ENCODE measurements at places on chromosomes 3 and 15.

DNA sequence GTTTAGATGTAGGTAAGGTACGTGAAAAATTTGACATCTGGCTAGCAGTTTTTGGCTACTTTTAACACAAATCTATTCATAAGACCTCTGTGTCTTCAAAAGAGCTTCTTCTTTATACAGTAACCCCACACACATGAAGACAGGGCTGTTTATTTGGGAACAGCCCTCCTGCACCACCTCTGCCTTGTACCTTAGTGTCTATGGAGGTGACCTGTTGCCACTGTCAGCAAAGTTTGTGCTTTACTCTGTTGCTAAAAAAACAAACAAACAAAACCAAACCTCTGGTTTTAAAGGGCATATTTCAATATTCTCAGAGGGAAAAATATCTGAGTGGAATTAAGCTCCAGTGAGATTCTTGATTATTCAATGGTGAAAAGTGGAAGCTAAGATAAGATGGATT is 122.0 kb downstream of the ARPP21 start:
- H3K27me3 ChIP-seq, result no peaks in the 10 kb centered on the region
- no peak overlapping the region for H3K4me3 ChIP-seq
- H3K36me3 ChIP-seq, result no peaks in the 10 kb centered on the region
- no peak for DNase-seq
- H3K27ac ChIP-seq, result no peak overlapping the region

- H3K4me3 ChIP-seq, result peak overlapping the region; percentile 48
- peak; percentile 94 for DNase-seq
- H3K4me1 ChIP-seq, result peaks cover 2% of the 10 kb centered on the region
- peak overlapping the region; percentile 63 for H3K27ac ChIP-seq
- no peaks in the 10 kb centered on the region for H3K36me3 ChIP-seq
- peaks cover 8% of the 10 kb centered on the region for H3K27me3 ChIP-seq
Observed at GRCh38 chr15:24772686-24773373, 97.3 kb downstream of the NPAP1 start.

- H3K4me3 ChIP-seq, result no peak overlapping the region
- no peak for DNase-seq
- no peaks in the 10 kb centered on the region for H3K27me3 ChIP-seq
- H3K36me3 ChIP-seq, result peaks cover 23% of the 10 kb centered on the region
Observed at GRCh38 chr3:45940781-45941365, 2.4 kb upstream of the CXCR6 start.

GRCh38 chr15:60372756-60373155 is 25.0 kb downstream of the ANXA2 start:
- H3K4me1 ChIP-seq, result peaks cover 45% of the 10 kb centered on the region
- no peak overlapping the region for H3K4me3 ChIP-seq
- DNase-seq, result no peak
- H3K36me3 ChIP-seq, result peaks cover 57% of the 10 kb centered on the region

DNA sequence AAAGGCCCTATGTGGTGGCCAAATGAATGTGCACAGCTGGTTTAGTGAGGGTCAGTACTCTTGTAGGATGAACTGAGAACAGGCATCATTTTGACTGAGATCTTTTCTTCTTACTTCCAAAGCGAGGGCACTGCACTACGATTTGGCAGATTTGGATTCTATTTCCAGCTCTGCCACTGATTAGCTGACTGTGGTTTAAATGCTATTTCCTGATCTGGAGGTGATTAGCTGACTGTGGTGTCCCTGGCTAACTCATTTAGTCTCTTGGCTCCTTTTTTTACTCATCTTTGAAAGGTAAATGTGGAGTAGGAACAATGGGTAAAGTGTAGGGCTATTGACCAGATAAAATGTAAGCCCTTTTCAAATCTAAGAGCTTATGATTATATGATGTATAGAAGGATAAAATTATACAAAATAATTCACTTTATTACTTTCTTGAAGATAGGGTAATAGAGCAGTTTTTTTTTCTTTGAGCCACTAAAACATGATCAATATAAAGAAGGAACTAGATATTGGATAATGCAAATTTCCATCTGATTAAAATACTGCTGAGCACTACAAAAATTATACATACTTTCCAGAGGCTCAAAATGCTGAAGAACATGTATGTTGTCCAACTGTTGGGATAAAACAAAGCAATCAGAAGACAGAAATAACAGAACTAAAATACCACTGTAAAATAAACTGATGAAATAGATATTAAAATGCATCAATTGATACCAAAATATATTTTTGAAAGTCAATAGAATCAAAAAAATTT is 39.7 kb upstream of the PLOD2 start:
- DNase-seq, result no peak
- H3K27me3 ChIP-seq, result no peaks in the 10 kb centered on the region
- no peaks in the 10 kb centered on the region for H3K36me3 ChIP-seq
- H3K4me1 ChIP-seq, result no peaks in the 10 kb centered on the region
- H3K4me3 ChIP-seq, result no peak overlapping the region

- H3K27ac ChIP-seq, result no peak overlapping the region
- H3K27me3 ChIP-seq, result no peaks in the 10 kb centered on the region
- DNase-seq, result no peak
- H3K4me1 ChIP-seq, result peaks cover 29% of the 10 kb centered on the region
- H3K4me3 ChIP-seq, result no peak overlapping the region
Observed at GRCh38 chr3:8524656-8525399, 23.2 kb downstream of the LMCD1 start.

- peaks cover 11% of the 10 kb centered on the region for H3K4me1 ChIP-seq
- DNase-seq, result peak; percentile 27
- peak overlapping the region; percentile 100 for H3K27ac ChIP-seq
- peak overlapping the region; percentile 99 for H3K4me3 ChIP-seq
Observed at GRCh38 chr3:120743556-120744195, 1.1 kb downstream of the GTF2E1 start.

DNA sequence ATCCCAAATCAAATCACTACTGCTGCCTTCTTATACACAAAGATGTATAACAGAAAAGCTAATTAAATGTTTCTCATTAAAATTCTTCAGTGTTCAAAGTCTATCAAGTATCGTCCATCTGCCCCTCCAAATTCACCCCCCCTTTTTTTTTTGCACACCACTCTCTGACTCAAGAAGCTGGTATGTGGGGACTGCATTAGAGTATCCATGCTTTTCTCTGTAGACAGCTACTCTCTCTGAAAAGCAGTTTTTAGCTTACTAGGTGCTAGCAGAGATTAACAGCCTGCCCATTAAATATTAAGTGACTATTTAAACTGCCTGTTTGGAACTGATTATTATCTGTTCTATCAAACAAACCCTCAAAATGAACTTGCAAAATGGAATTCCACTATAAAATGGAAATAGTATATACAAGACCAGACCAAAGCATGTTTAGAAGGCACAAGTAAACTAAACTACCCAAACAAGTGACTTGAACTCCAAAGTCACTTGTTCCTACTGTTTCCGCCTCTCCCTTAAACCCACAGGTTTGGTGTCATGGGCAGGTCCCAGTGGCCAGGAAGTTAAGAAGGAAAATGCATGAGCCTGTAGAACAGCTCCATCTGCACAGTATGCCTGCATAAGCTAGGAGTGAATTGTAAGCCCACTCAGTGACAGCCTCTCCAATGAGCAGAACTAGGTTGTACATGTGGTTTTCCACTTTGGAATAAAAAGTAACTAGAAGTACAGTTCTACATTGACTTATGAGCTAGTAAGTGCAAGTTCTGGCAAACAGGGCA is 32.5 kb downstream of the GBE1 start:
- DNase-seq, result no peak
- H3K4me1 ChIP-seq, result no peaks in the 10 kb centered on the region
- no peaks in the 10 kb centered on the region for H3K36me3 ChIP-seq
- H3K27ac ChIP-seq, result no peak overlapping the region
- H3K27me3 ChIP-seq, result no peaks in the 10 kb centered on the region

DNA sequence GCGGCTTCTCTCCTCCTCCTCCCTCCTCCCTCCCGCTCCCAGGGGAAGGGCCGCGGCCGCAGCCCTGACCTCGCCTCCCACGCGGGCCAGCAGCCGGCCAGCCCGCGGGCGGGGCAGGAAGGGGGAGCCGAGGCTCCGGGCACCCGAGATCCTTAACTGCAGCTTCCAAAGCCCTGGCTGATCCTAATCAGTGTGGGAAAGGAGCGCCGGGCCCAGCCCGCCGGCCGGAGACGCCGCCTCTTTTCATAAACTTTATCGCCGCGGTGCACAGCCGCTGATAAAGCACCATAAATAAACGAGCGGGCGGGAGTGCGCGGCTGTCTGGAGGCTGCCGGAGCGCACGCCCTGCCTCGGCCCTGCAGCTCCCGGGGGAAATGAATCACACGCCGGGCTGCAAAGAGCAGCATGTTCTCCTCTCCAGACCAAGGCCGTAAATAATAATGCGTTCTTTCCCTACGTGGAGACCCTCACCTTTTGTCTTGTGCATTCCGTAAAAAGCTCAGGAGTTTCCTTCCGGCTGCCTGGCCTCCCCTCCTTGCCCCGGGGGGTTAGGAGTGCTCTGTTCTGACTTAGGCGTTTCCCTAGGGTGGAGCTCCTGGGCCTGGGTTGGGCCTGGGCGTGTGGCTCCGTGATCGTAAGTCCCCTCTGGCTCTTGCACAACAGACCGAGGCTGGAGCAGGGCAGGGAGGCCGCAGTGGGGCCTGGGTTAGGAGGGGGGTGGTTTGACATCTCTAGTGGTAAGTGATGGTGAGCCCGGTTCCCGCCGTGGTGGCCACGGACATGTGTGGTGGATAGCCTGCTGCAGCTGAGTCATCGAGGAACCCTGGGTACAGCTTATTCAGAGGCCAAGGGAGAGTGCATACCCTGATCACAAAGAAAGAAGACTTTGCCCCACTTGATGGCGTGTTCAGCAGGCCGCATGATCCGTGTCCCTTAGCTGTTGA is 132.6 kb upstream of the HES1 start:
- peak overlapping the region; percentile 39 for H3K4me3 ChIP-seq
- peak; percentile 91 for DNase-seq
- peaks cover 30% of the 10 kb centered on the region for H3K27me3 ChIP-seq
- no peaks in the 10 kb centered on the region for H3K36me3 ChIP-seq
- H3K27ac ChIP-seq, result peak overlapping the region; percentile 65
- H3K4me1 ChIP-seq, result peaks cover 31% of the 10 kb centered on the region

DNA sequence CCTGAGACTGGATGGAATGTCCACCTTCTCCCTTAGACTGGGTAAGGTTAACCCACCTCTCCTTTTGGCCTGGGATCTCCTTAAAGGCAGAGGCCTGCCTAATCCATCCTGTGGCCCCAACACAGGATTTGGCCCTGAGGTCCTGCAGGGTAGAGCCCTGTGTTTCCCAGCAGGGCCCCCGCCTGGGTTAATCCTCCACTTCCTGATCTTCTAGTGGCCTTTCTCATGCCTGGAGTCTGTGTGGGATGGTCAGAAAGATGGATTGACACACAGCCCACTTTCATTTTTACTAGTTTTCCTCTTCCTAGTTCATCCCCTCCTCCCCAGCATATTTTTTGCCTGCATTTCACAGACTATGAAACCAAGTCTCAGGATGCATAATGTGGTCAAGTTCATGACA is 48.9 kb upstream of the SLC6A6 start:
- DNase-seq, result no peak
- peaks cover 44% of the 10 kb centered on the region for H3K27me3 ChIP-seq
- H3K4me1 ChIP-seq, result peaks cover under 1% of the 10 kb centered on the region
- H3K27ac ChIP-seq, result no peak overlapping the region

- DNase-seq, result peak; percentile 57
- peak overlapping the region; percentile 74 for H3K4me3 ChIP-seq
- H3K36me3 ChIP-seq, result no peaks in the 10 kb centered on the region
- peaks cover 12% of the 10 kb centered on the region for H3K4me1 ChIP-seq
Observed at GRCh38 chr3:191330530-191331048, 263 bp upstream of the UTS2B start.

DNA sequence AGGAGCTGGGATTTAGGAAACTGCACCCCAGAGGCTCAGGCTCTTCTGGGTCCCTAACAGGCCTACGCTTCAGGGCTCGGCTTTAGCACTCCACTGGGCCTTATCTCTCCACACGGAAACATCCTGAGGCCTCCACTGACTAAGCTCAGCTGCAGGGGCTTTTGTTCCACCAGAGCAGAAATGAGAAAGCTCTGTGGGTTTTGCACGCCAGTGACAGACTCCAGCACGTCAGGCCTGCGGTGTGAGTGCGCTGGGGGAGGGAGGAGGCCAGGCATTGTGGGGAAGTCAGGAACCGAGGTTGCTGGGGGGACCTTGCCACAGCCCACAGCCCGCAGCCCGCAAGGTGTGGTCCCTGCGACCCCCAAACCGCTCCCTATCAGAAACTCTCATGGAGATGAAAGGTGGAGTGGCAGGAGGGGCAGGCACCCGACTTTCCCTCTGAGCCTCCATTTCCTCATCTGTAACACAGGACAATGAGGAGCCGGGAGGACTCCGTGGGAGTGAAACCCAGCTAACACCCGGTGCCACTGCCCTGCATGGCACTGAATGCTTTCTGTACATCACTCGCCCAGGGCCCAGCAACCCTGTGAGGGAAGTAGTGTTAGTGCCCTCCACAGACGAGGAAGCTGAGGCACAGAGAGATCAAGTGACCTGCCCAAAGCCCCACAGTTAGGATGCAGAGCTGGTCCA is 106.5 kb downstream of the TPRA1 start:
- DNase-seq, result no peak
- peaks cover 4% of the 10 kb centered on the region for H3K4me1 ChIP-seq
- no peak overlapping the region for H3K4me3 ChIP-seq
- H3K27ac ChIP-seq, result no peak overlapping the region

- DNase-seq, result no peak
- H3K4me1 ChIP-seq, result peaks cover 22% of the 10 kb centered on the region
- no peak overlapping the region for H3K4me3 ChIP-seq
- H3K36me3 ChIP-seq, result no peaks in the 10 kb centered on the region
Observed at GRCh38 chr3:197006860-197007259, 22.8 kb downstream of the MELTF start.

GRCh38 chr3:129632556-129632955 is 26.1 kb upstream of the PLXND1 start:
- no peak overlapping the region for H3K27ac ChIP-seq
- no peak for DNase-seq
- no peak overlapping the region for H3K4me3 ChIP-seq

GRCh38 chr15:44659056-44659455 is 4.4 kb downstream of the SPG11 start:
- H3K27me3 ChIP-seq, result no peaks in the 10 kb centered on the region
- peaks cover 13% of the 10 kb centered on the region for H3K4me1 ChIP-seq
- no peak overlapping the region for H3K4me3 ChIP-seq
- DNase-seq, result no peak
- H3K27ac ChIP-seq, result no peak overlapping the region

GRCh38 chr15:43463507-43463906 is 29.4 kb downstream of the TP53BP1 start:
- H3K36me3 ChIP-seq, result peaks cover 34% of the 10 kb centered on the region
- H3K4me3 ChIP-seq, result no peak overlapping the region
- no peaks in the 10 kb centered on the region for H3K27me3 ChIP-seq
- peak; percentile 48 for DNase-seq
- no peak overlapping the region for H3K27ac ChIP-seq

Measured in muscle of leg (tissue), 16 donors.